ENCODE measurements at places on chromosomes 4 and X. TPM values are rescaled to one million over a fixed set of nuclear protein-coding genes. Genes with fewer than 3 reads are reported as not detected.

DNA sequence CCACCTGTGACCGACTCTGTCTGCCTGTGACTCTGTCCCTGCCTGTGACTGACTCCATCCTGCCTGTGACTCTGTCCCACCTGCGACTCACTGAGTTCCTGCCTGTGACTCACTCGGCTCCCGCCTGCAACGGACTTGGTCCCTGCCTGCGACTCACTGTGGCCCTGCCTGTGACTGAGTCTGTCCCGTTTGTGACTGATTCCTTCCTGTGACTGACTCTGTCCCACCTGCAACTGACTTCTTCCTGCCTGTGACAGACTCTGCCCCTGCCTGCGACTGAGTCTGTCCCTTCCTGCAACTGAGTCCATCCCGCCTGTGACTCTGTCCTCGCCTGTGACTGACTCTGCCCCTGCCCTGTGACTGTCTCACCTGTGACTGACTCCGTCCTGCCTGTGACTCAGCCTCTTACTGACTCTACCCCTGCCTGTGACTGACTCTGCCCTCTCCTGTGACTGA lies 9.6 kb upstream of the UVSSA start:
- DNase-seq: peak; percentile 83

Gene TLR2
- total RNA-seq: 1.4 TPM

DNA sequence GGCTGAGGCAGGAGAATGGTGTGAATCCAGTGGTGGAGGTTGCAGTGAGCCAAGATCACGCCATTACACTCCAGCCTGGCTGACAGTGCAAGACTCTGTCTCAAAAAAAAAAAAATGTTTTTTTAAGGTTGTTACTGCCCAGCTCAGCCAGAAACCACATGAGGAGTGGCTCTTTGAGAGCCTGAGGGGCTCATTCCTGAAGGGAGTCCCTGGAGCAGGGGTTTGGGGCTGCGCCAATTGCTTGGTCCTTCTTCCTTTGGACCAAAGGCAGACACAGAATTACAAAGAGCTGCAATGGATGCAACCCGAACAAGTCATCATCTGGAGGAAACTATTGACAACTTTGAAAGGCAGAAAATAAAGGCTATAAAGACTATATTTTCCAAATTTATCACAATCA lies 60.6 kb upstream of the WWC2 start:
- no peak for DNase-seq

GRCh38 chr4:48779998-48780864 lies at the start of gene FRYL:
FRYL (minus strand) TSS chr4:48780279; CDS start chr4:48634410, 145,869 bp downstream.
- DNase-seq: peak; percentile 99

Gene HOPX
- 71.1 TPM for total RNA-seq

DNA sequence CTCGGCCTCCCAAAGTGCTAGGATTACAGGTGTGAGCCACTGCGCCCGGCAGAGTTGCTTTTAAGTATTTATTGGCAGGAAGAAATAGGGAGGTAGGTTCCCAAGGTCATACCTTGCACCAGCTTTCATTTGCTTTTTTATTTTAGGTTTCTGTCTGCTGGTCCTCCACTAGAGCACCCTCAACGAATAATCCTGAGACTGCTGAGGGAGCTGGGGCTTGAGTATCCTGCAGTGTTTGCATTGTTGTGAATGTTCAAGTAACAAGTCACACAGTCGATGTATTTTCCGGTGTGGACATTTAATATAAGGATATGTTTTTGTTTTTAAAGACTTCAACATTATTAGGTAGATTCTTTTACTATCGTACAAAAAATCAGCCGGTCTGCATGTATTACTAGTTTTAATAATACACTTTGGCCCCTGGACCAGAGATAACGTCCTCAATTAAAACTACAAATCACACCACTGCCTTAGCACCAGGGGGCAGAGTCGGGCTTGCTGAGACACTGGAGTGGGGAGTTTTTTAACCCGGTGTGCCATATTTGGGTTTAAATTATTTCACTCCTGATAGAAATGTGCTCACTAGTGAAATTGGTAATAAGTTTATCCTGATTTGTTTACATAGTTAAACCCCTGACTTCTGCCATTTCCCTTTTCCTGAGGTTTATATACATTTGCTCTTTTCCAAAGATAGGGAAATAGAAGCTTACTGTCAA lies 11.6 kb downstream of the SMIM20 start:
- peak; percentile 34 for DNase-seq

DNA sequence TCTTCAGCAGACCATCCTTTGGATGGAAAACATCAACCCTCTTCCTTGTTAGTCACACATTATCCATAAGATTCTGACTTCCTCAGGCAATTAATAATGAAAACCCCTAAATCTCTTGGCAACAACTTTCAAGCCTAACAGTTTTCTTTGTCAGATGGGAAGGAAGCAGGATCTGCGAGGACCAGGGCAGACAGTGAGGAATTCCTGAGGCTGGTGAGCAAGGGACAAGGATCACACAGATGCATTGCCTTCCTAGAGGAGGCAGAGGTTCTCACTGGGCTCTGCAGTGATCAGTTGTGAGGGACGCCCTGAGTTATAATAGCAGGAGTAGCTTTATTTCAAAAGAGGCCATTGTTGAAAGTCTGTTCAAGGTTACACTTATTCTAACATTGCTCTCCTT lies 195.4 kb downstream of the SLIT2 start:
- DNase-seq: no peak

- no peak for DNase-seq
Observed at GRCh38 chr4:62531264-62531663, 1331.1 kb downstream of the ADGRL3 start.

Gene ANOS1
- not detected for total RNA-seq

- no peak for DNase-seq
Observed at GRCh38 chr4:21554066-21554465, 394.5 kb downstream of the KCNIP4 start.

DNA sequence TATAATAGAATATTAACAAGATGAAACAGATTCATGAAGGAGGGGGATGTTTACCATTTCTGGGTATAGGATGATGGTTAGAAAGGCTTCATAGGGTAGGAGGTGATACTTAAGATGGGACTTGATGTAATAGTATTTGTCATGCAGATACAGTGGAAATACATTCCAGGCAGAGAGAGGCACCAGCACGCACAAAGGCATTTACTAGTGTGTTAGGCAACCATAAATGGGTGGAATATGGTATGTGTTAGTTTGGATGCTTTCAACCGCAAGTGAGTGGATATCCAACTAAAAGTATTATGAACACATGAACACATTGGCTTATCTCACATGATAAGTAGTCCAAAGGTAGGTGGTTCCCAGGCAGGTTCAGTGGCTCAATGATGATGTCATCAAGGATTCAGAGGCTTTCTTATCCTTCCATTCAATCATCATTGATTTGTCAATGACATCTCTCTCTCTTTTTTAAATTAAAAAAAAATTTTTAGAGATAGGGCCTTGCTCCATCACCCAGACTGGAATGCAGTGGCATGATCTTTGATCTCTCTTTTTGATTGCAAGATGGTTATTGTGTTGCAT lies 12.7 kb upstream of the STARD8 start:
- no peak for DNase-seq

DNA sequence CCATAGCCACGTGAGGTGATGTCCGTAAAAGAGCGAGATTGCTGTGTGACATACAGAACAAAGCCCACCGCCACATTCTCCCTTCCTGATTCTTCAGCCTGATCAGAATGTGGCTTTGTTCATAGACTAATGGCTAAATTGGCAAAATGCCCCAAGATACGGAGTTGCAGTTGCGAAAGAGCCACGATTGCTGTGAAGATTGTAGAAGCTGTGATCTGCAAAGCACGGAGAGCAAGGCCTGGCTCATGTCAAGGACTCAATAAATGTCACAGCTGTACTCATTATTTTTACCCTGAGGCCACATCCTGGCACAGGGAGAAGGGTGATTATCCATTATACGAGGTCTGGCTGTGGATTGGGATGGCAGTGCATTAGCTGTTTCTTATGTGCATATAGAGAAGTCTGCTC lies 34.2 kb downstream of the ARSD start:
- no peak for DNase-seq

DNA sequence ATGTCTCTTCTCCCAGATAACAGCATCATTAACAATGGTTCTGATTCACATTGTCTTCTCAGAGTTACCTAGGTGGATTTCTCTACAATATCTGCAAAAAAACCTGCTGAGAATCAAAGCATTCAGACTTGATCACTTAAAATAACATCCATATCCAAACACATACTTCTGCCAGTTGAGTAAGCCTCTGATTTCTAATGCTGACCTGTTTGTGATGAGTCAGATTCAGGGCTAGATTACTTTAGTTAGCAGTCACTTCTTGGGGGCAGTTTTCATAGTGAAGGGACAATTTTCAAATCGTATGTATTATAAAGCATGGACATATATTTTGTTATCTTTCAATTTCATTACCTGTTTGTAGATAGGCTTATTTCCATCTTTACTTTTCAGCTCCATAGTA lies 35.5 kb downstream of the CCNI start:
- no peak for DNase-seq

Gene KCND1
- 7.6 TPM for total RNA-seq

Gene TGIF2LX
- not detected for total RNA-seq

- no peak for DNase-seq
Observed at GRCh38 chrX:16834806-16835205, 35.4 kb downstream of the RBBP7 start.

Gene EFHC2
- 0.53 TPM for total RNA-seq

GRCh38 chr4:113012786-113013185 lies 36.7 kb upstream of the ANK2 start:
- no peak for DNase-seq

DNA sequence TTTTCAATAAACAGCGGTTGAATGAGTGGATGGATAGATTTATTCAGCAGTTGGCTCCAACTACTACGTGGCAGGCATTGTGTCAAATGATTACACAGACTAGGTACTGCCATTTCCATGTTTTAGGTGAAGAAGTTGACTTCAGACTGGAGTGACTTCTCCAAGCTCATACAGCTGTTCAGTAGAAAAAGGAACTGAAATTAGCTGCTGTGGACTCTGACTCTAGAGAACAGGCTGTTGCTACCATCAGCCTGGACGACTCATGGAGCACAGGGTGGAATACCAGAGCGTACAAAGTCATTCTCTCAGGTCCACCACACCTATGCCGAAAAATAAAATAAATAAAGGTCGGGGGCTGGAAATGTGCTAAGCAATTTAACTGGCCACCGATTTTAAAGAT lies 45.3 kb downstream of the TENM3 start:
- no peak for DNase-seq

- DNase-seq: no peak
Observed at GRCh38 chr4:139984471-139984870, 169.5 kb downstream of the MAML3 start.

DNA sequence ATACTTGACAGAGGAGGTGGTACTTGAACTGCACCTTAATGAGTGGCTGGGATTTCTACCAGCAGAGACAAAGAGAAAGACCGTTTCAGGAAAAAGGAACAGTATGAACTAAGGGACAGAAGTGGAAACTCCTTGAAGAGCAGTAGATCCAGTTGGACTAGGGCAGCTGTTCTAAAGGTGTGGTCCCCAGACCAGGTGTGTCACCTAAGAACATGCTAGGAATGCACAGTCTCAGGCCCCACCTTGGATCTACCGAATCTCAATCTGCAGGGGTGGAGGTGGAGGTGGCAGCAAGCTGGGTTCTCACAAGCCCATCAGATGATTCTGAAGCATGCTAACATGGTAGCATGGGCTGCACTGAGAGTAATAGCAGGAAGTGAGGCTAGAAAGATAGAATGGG lies 22.3 kb downstream of the DAPP1 start:
- no peak for DNase-seq

Gene BTC
- total RNA-seq: not detected

DNA sequence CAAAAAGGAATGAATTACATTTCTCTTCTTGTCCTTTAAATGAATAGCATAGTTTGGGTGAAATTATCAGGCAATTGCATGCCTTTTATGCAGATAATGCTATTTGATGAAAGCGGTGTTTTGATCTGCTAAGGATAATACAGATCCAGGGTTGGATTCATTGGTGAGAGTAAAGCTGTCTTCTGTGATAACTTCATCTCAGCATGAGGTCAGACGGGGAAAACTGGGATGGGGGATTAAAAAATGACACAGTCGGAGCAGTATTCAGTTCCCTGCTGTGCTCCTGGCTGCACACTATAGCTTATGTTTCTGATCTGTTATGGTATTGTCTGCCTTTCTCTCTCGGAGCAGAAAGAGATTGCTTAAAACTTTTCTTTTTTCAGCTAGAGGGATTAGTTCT lies 105.9 kb upstream of the TENM3 start:
- DNase-seq: no peak

DNA sequence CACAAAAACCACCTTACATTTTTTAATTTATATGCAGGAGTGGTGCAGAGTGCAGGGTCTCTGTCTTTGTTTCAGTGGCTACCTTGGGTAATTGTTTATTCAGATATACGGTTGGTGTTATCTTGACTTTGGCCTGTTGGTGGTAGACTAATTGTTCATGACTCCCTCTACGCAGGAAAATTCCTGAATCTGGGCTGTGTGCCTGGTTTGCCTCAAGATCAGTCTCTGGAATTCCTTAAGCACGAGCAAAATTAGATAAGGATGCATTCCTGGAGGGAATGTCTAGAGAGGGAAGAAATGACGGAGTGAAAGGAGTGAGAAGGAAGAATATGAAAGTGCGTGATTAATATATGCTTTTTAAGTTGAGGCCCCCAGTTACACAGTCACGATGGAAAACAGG lies 576.9 kb upstream of the PCDH10 start:
- no peak for DNase-seq

Gene TCEAL5
- total RNA-seq: not detected

- no peak for DNase-seq
Observed at GRCh38 chr4:185384930-185385331, 10.8 kb downstream of the LRP2BP start.

- DNase-seq: no peak
Observed at GRCh38 chr4:2791518-2792395, 1.1 kb upstream of the SH3BP2 start.

DNA sequence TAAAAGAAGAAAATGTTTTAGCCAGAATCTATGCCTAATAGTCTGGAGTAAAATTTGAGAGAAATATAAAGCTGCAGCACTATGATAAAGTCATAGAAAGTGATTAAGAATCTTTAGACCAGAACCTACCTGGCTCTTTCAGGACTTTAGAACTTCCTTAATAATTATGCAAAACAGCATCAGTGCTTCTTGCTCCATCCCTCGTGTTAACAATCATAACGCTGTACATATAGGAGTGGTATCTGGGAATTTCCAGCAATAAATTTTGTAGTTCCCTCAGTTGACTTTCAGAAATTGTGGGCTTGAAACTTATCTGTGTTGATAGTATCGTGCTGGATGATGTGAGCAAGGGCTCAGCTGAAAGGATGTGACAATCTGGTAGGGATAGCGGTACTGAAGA lies 102.1 kb upstream of the RASGEF1B start:
- DNase-seq: no peak

Gene TCEAL6
- not detected for total RNA-seq

Gene ANKRD50
- total RNA-seq: 1.0 TPM

DNA sequence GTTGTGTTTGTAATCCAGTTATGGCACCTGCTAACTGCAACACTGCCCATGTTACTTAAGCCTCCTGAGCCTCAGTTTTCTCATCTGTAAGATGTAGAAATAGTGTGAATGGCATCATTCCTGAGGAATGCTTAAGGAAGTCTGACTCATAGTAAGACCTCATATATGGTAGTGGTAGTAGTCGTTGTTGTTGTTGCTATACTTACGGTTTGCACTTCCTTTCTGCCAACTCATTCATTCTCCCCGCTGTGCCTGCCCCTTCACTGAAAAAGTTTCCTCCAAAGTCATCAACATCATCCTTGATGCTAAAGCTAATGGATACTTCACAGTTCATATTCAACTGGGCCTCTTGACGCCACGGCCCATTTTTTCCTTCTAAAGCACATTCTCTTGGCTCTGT lies 54.2 kb upstream of the SPANXN3 start:
- no peak for DNase-seq
